ENCODE measurements at places on chromosomes 1 and 21.

- DNase-seq, result no peak
Measured at GRCh38 chr1:54405898-54406293, 298 bp downstream of the SSBP3 start.

GRCh38 chr1:66788231-66788939 is 12.7 kb downstream of the INSL5 start:
- DNase-seq, result no peak

GRCh38 chr1:246377625-246378153 is 129.4 kb downstream of the SMYD3 start:
- no peak for DNase-seq

DNA sequence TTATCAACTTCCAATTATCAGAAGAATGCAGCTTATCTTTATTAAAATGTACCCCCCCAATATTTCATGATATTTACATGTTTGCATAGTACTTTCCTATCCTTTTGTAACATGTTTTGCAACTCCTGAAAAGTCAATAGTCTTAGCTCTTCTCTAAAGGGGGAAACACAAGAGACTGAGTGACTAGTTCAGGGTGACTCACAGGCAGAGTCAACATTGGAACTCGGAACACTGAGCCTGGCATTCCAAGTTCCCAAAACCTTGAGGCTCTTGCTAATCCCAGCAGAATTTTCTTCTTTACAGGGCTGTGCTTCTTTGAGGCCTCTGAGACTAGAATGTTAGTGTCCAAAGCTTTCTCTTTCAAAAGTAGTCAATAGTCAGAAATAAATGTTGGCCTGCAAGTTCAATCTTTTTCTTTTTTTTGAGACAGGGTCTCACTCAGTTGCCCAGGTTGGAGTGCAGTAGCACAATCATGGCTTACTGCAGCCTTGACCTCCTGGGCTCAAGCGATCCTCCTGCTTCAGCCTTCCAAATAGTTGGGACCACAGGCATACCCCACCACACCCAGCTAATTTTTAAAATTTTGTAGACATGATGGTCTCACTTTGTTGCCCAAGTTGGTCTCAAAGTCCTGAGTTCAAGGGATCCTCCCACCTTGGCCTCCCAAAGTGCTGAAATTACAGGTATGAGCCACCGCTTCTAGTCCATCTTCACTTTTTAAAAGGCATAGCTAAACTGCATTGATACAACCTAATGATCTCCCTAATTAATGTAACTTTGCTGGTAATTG is 37.5 kb downstream of the ZNF281 start:
- DNase-seq, result no peak

GRCh38 chr21:37460196-37460595 is 93.6 kb downstream of the DYRK1A start:
- DNase-seq, result no peak

GRCh38 chr1:156471496-156472490 is 28.8 kb downstream of the MEF2D start:
- peak; percentile 100 for DNase-seq

DNA sequence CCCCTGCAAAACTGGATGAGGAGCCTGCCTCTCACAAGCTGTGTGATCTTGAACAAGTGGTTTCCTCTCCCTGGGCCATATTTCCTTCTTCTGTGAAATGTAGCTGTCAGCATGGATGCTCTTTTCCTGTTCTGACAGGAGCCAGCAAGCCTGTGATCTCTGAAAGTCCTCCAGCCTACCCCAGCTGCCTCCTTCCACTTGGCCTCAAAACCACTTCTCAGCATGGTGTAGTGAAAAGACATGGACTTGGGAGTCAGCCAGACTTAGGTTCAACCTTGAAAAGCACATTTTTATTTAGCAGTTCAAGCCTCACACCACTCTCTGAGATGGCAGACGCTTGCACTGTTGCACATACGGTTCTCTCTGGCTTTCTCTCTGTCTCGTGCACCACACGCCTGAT is 292.9 kb upstream of the DUSP10 start:
- no peak for DNase-seq

DNA sequence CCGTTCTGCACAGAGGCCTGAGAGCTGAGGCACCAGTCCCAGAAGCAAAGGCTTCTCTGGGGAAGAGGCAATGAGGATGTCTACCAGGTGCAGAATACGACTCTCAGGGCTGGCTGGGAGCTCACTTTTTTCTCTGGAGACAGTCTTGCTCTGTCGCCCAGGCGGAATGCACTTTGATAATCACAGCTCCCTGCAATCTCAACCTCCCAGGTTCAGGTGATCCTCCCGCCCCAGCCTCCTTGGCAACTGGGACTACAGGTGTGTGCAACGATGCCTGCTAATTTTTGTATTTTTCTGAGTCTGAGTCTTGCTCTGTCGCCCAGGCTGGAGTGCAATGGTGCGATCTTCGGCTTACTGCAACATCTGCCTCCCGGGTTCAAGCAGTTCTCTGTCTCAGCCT is 17.6 kb downstream of the NADK start:
- no peak for DNase-seq

DNA sequence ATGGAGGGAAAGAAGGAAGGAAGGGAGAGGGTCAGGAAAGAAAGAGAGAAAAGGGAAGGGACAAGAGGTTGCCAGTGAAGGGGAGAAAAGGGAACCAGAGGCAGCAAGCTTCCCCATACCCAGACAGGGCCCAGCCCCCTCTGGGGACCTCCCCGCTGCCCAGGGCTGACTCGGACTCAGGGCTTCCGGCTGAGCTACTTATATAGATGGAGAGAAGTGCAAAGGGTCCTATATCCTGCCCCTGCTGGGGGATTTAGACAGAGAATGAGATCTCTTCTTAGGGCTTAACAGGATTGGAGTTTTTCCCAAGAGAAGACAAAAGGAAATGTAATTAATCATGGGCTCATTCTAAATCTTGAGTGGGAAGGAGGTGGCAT is at the start of gene ETV3L:
TSS of gene ETV3L (minus strand) at position 176 of the 377 bp plus-strand sequence. CDS start 285 bp downstream, outside the sequence.
- no peak for DNase-seq

DNA sequence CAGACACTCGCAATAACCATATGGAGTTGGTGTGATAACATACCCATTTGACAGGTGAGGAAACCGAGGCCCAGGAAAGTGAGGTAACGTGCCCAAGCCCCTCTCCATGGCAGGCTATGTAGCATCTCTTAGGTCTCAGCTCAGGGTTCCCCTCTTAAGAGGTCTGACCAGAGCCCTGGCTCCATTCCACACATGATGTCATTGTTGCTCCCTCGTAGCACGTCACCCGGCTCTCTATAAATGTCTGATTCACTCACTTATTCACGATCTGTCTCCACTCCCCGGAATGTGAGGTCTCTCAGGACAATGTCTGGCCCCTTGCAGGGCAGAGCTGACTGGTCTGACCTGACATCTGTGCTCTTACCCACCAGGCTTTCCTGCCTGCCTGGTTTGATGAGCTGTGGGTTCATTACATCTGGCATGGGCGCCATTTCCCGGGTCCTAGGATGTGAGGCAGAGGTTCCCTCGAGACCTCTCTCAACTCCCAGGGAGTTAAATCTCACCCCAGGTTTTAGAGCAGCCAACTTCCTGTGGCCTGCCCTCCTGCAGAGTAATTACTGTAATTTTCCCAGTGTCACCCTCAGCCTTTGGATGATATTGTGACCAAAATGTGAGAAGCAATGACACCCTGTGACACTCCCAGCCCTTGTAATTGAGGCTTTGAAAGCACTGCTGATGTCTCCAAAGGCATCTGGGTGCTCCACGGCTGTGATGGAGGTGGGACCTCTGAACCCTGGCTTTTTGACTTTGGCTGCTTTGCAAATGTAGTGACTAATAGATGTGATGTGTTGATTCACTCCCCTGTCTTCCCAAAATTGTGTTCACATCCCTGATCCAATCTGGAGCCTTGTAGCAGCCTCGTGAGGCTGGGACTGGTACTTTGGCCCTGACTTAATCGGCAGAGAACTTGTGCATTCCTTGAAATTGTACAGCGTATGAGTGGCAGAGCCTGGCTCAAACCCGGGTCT is 10.6 kb downstream of the ACTL8 start:
- no peak for DNase-seq

- no peak for DNase-seq
Measured at GRCh38 chr1:42639116-42639515, 19.1 kb upstream of the PPIH start.

- DNase-seq, result peak; percentile 39
Measured at GRCh38 chr1:174217787-174218574, 58.7 kb downstream of the RABGAP1L start.

DNA sequence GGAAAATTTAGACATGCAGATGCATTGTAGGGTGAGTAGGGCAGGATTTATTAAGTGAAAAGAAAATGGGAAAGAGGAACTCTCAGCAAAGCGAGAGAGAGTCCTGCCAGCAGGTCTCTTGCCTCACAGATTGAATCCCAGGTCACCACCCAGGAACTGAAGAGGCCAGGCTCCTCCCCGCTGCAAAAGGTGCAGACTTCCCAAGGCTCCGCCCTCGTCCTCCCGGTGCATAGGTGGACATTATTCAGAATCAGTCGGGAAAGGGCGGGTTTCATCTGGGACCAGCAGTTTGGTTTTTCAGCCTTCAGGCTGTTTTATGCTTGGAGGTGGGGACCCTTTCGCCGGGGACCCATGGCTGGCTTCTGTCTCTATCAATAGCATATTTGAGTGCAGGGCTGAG is 41.6 kb upstream of the APP start:
- no peak for DNase-seq

DNA sequence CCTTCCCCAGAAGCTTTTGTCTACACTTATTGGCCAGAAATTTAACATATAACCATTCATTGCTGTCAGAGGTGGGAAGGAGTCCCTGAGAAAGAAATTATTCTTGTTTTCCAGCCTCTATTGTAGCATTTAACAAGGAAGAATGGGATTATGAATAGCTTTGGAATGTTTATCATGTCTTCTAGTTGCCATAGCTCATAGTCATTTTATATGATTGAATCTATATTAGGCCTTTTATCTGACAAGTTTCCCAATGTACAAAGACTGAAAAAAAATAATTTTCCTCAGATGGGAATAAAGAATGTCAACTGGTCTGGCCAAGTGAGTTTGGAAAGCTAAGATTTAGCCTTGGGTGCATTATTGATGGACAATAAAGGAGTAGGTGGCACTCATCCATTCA is 28.3 kb downstream of the PTPRC start:
- no peak for DNase-seq

GRCh38 chr1:11483581-11484320 is 4.8 kb downstream of the DISP3 start:
- DNase-seq, result no peak

- no peak for DNase-seq
Measured at GRCh38 chr1:235888119-235888643, 21.5 kb upstream of the LYST start.

- no peak for DNase-seq
Measured at GRCh38 chr1:202540014-202540413, 170.2 kb downstream of the SYT2 start.

GRCh38 chr1:87821335-87821697 is 492.6 kb downstream of the LMO4 start:
- DNase-seq, result no peak

DNA sequence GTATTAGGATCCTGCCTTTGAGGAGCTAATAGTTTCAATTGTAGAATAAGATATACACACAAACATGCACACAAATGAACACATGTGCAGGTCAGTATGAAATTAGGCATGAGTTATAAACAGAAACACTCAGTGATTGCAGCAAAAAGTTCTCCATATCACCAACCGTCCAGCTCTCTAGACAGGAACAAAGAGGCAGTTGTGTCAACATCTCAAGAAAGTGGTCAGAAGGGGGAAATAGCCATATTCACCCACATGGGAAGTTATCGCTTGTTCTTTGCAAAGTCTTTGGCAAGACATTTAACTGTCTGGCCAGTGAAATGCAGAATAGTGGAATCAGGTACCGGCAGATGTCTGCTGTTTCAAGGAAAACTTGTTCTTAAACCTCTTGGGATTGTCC is 29.4 kb upstream of the PIGC start:
- no peak for DNase-seq

DNA sequence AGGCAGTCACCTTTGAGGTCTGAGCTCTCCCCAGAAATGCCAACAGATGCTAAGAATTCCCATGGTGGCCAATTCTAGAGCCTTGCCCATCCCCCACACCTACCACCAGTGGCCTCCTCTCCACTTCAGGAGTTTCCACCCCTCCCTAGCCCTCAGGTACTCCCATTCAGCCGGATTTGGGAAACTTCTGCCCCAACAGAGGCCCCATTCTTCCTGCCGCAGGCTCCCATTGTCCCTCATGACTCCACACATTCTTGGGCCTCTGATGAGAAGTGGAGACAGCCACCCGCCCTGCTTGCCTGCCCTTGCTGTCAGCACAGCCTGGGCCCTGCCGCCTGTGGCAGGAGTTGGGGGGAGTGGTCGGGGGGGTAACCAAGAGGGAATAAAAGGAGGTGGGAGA is 4.6 kb downstream of the BLACAT1 start:
- DNase-seq, result no peak

DNA sequence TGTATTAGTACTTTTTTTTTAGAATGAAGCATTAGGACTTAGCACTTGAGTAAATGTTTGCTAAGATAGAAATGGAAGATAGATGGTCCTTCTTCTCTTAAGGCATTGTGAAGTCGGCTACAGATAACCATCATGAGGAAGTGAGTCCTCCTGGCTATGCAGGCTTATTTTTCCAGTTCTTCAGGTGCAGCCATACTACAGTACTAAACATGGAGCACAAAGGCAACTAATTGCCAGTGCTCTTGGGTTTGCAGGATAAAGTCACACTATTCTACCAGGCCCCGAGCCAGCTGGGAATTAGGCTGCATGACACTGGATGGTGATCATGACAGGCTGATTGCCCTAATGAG is 197.3 kb upstream of the SGIP1 start:
- DNase-seq, result no peak

DNA sequence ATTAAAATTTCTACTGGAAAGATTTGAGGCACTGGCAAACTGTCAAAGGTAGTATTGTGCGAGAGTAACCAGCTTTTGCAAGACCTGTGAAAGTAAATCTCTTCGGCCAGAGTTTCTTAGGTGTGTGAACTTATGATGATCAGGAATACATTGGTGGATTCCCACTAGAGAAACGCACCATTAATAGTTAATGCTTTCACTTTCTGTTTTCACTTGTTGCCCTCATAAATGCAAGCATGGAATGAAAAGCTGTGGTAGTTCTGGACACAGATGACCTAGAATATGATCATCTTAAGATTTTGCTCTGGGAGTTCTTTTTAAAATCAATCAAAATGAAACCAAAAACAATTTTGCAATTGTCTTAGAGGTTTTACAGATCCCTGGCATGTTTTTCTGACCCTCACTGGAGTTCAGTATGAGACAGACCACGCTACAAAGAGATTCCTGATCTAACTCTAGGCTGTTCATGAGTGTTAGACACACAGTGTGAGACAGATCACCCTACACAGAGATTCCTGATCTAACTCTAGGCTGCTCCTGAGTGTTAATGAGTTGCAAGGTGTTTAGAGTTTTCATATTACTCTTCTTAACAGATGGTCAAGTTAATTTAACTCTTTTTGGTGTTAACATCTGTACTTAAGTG is 98.8 kb downstream of the SDCCAG8 start:
- no peak for DNase-seq

- DNase-seq, result no peak
Measured at GRCh38 chr1:210597555-210598134, 268.9 kb downstream of the HHAT start.

Data from NCI-H2081 (cell line).